ENCODE measurements at places on chromosomes 16 and 17.

DNA sequence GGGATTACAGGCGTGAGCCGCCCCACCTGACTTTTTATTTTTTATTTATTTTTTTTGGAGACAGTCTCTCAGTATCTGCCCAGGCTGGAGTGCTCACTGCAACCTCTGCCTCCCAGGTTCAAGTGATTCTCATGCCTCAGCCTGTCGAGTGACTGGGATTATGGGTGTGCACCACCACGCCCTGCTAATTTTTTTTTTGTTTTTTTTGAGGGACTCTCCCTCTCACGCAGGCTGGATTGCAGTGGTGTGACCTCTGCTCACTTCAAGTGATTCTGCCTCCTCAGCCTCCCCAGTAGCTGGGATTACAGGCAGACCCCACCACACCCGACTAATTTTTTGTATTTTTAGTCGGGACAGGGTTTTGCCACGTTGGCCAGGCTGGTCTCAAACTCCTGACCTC is 7.7 kb downstream of the ZNF207 start:
- no peak for DNase-seq

DNA sequence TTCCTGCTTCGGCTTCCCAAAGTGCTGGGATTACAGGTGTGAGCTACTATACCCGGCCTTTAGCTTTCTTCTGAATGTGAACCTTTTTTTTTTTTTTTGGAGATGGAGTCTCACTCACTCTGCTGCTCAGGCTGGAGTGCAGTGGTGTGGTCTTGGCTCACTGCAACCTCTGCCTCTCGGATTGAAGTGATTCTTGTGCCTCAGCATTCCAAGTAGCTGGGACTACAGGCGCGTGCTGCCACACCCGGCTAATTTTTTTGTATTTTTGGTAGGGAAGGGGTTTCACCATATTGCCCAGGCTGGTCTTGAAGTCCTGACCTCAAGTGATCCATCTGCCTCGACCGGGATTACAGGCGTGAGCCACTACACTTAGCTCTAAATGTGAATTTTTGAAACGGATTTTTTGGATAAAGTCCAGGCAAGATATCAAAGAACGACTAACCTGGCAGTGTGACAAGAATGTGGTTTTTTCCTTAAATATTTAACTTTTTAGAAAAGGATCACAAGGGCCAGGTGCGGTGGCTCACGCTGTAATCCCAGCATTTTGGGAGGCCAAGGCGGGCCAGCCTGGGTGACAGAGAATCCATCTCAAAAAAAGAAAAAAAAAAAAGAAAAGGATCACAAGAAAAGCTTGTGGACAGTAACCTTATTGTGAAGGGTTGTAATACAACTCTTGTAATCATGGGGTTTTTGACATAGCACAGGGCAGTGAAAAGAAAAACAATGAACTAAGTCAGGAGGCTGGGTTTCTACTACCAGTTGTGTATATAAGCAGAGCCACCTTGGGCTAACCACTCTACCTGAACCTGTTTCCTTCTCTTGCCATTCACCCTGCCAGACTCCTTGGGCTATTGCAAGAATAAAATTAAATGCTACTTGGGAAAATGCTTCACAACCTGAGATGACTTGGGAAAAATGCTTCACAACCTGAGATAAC is 6.2 kb downstream of the BRCA1 start:
- no peak for DNase-seq

GRCh38 chr17:35467824-35468223 is 19.3 kb upstream of the SLFN13 start:
- no peak for DNase-seq

- DNase-seq, result peak; percentile 85
These were observed 87.1 kb downstream of the PLXDC1 start for GRCh38 chr17:39064374-39064773.

DNA sequence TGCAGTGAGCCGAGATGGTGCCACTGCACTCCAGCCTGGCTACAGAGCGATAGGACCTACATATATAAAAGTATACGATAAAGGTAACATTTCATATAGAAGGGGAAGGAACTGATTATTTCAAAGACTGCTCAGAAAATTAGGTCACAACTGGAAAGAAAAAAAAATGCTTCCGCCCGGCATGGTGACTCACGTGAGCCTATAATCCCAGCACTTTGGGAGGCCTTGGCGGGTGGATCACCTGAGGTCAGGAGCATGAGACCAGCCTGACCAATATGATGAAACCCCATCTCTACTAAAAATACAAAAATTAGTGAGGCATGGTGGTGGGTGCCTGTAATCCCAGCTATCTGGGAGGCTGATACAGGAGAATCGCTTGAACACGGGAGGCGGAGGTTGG is 7.8 kb downstream of the TEX14 start:
- no peak for DNase-seq

GRCh38 chr17:27586203-27586721 is 44.7 kb upstream of the LGALS9 start:
- DNase-seq, result peak; percentile 93

Measured in fibroblast of skin of back (primary cell).